CD4-positive, alpha-beta T cell treated with Interleukin-15 for 4 hours (primary cell): ENCODE measurements at places on chromosomes 12 and 14.
A peak's percentile ranks its signal among the peaks of the same experiment; 100 is the strongest.

DNA sequence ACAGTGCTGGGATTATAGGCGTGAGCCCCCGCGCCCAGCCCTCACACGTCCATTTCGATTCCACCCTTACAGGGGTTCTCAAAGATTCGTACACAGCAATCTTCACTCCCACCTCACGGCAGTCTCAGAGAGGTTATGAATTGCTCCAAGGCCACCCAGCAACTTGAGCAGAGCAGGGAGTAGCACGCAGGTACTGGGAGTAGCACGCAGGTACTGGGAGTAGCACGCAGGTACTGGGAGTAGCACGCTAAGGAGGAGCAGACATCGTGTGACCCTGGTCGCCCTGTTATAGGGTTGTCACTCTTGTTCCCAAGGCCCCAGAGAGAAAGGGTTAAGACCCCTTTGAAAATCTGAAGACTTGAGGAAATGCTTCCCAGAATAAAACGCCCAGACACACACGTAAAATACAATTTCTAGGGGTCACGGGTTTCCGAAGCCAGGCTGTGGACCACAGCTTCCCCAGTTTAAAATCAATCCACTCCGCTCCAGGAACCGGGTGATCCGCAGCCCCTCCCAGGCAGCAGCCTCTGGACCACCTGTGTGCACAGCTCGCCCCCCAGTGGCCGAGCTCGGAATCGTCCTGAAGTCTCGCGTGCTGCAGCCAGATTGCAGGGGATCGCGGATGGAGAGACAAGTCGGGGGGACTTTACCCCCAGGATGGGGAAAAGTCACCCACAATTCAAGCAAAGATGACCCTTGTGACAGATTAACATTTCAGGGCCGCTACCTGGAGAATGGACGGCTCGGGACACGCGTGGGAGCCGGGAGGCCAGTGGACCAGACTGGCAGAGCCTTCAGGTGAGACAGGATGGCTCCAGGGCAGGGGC, 92.0 kb downstream of the SCARB1 start:
- peak; percentile 73 for DNase-seq

DNA sequence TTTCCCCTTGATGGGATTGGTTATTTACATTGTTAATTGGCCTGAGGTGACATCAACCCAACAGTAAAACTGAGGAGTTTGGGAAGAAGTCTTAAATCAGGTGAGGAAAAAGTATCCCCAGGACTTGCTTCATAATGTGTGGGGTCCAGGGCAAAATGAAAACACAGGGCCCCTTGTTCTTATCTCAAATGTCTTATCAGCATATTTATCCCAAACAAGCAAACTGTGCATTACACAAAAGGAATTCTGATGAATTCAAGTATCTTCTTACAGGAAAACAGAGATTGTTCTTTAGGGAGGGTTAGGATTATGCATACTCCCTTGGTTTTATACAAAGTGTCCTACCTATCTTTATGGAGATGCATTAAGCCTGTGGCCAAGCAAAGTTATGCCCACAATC, 178.4 kb downstream of the SPTSSA start:
- no peak for DNase-seq

- DNase-seq = no peak
Measured at GRCh38 chr12:288687-289086, 26.1 kb upstream of the SLC6A13 start.

DNA sequence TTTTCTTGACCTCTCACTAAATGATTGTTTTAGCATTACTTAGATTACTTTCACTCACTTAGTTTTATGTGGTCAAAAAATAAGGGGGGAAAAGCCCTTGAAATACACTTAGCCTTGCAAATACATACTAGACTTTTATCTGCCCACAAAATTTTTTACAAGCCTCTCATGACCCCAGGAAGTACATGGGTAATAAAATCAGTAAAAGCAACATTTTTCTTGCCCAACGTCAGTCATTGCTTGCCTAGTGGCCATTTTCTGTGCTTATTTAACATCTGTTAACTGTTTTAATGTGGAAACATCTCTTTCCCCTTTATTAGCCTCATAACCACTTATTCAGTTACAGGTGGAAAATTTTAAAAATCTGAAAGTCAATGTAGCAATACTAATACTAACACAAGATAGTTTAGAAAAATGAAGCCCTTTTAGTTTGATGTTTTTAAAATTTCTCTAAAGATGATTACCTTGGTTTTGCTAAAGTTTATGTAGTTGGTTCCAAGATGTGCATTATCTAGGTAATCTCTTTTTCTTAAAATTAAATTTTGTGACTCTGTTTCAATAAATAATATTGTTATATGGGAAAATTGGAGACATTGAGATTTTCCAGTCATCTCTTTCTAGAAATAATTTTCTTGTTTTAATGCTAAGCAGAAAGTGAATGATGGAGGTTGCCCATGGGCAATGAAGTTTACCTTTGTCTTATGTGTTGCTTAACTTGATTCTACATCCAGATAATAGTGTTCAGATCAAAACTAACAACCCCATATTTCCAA, 175.5 kb downstream of the TMTC2 start:
- no peak for DNase-seq

DNA sequence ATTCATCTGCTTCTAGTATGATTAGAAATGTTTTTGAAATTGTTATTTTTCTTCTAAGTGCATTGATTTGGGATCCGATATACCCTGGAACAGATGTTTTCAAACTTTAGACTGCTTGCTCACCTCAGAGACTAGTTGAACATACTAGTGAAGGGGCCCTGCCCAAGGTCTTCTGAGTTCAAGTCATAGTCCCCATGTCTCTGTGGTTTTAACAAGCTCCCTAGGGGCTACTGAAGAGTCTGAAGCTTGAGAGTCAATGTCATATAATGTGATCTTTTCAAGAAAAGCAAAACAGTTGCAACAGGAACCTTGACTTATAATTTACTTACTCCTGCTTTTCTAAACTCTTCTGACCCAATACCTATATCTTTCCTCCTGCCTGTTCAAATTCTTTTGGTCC, 7.5 kb upstream of the UBE2N start:
- no peak for DNase-seq

DNA sequence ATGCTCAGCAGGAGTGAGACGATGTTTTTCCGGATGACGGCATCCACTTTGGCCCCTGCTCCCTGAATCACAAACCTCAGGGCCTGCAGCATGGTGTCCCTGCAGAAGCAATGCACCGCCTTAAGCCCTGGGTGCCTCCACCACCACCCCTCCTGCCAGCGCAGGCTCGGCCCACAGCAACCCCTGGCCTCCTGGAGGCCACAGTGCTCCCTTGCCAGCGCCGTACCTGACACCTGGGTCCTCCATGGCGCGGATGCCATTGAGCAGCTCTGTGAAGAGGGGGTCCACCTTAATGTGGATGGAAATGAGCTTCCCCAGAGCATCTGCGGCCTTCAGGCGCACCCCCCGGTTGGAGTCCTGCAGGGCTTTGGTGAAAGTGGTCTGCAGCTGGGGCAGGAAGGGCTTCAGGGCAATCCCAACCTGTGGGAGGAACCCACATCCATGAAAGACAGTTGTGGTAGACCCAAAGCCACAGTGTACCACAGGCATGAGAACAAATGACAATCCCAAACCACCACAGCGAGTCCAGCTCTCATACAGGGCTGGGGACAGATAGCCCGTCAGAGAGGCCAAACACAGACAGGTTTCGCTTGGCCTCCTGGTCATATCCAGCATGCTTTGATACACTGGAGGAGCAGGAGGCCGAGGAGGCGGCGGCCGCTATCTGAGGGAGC, 17.9 kb upstream of the RAB35 start:
- DNase-seq = no peak

DNA sequence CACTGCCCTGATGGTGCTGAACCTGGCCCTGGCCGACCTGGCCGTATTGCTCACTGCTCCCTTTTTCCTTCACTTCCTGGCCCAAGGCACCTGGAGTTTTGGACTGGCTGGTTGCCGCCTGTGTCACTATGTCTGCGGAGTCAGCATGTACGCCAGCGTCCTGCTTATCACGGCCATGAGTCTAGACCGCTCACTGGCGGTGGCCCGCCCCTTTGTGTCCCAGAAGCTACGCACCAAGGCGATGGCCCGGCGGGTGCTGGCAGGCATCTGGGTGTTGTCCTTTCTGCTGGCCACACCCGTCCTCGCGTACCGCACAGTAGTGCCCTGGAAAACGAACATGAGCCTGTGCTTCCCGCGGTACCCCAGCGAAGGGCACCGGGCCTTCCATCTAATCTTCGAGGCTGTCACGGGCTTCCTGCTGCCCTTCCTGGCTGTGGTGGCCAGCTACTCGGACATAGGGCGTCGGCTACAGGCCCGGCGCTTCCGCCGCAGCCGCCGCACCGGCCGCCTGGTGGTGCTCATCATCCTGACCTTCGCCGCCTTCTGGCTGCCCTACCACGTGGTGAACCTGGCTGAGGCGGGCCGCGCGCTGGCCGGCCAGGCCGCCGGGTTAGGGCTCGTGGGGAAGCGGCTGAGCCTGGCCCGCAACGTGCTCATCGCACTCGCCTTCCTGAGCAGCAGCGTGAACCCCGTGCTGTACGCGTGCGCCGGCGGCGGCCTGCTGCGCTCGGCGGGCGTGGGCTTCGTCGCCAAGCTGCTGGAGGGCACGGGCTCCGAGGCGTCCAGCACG, 4.7 kb downstream of the LTB4R start:
- no peak for DNase-seq

GRCh38 chr12:133081159-133081780, 547 bp downstream of the ZNF140 start:
- no peak for DNase-seq

DNA sequence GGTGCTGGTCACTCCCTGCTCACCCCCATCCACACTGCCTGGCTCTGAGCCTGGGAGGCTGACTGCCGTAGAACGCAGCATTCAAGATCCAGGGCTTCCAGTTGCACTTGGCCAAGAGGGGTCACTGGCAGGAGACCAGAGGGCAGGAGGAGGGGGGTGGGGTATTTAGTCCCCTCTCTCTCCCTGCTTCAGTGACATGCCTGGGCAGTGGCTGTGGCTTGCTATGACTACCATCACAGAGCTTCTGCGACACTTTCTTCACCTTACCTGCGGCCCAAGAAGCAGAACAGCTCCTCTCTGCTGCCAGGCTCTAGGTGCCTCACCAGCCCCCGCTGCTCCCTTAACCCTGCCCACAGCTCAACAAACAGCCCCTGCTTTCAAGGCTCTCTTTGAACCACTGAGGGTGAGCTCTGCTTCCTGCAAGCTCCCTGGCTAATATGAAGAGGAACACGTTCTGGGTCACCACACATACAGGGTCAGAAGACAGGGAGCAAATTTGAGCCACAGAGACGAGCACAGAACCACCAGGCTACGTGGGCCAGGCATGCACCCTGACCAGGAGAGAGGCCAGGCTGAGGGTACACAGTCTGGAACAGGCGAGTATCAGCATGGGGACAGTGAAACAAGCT, 55.7 kb downstream of the ITPK1 start:
- no peak for DNase-seq

DNA sequence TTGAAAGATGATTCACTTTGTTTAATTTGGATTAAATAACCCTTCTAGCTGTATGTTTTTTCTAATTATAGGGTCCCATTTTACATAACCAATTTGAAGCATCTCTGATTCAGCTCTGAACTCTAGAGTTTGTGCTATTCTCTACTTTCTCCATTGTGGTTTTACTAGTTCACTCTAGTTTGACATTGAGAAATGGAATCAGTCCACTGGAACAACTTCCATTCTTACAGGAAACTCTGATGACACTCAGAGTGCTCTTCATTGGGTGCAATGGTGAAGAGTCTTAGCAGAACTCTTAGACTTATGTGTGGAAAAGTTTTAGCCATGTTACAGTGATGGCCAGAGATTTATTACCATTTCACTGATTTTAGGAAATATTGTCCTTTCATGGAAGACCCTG, 140.7 kb downstream of the DYRK2 start:
- no peak for DNase-seq
